ENCODE measurements at places on chromosomes 11 and 22. TPM values are rescaled to one million over a fixed set of nuclear protein-coding genes. Genes with fewer than 3 reads are reported as not detected.

C11orf97 gene
- not detected for polyA plus RNA-seq

SLC37A2 gene
- polyA plus RNA-seq = 5.2 TPM

SMC1B gene
- 0.10 TPM for polyA plus RNA-seq

OR10D3 gene
- not detected for polyA plus RNA-seq

GRCh38 chr11:58650496-58650895 lies 28.0 kb downstream of the CNTF start:
- no peak overlapping the region for H3K4me3 ChIP-seq
- no peak for DNase-seq
- no peaks in the 10 kb centered on the region for H3K4me1 ChIP-seq
- H3K36me3 ChIP-seq = no peaks in the 10 kb centered on the region

DNA sequence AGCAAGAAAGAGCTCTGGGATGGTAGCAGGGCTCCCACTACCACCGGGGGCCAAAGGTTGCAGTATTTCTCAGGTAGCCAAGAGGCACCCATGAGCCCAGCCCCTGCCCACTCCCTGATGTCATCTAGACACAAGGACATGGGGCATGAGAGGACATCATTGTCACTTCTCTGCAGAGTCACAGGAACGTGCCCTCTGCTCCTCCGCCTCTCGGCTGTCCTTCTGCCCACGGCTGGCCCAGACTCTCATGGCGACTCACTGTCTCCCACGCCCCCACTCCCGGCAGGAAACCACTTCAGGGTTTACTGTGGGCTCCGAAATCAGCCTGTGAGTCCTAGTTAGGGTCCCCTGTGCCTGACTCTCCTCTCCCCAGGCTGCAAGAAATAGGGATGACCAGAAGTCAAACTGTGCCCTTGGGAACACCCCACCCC lies 1.8 kb upstream of the GAL start:
- H3K27me3 ChIP-seq = peaks cover 50% of the 10 kb centered on the region
- H3K27ac ChIP-seq = no peak overlapping the region
- no peak for DNase-seq
- peaks cover 21% of the 10 kb centered on the region for H3K4me1 ChIP-seq
- H3K4me3 ChIP-seq = no peak overlapping the region
- H3K36me3 ChIP-seq = no peaks in the 10 kb centered on the region

- no peak overlapping the region for H3K4me3 ChIP-seq
- no peak for DNase-seq
- H3K4me1 ChIP-seq = no peaks in the 10 kb centered on the region
- no peaks in the 10 kb centered on the region for H3K27me3 ChIP-seq
Observed at GRCh38 chr11:35722641-35723040, 60.1 kb downstream of the TRIM44 start.

DNA sequence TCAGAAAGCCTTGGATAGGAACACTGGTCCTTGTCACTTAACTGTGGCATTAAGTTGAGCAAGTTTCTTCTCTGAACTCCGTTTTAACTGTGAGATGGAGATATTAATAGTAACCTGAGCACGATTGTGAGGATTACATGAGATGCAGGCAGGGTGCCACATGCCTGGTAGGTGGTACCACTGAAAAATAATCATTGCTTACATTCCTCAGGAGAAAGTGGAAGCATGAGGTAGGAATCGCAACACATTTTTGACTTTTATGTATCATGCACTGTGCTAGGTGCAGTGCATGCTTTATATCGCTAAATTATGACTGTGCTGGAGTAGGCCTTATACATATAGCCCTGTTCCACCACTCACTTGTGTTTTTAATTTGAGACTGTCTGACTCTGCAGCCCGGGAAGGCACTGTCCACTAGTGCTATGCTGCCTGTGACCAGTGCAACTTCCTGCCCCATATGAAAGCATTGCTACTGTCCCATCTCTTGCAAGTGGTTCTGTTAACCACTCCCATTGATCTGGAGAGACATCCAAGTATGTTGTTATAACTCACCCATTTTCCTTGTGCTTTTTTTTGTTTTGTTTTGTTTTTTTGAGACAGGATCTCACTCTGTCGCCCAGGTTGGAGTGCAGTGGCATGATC lies 1.0 kb downstream of the UQCR10 start:
- H3K27me3 ChIP-seq = no peaks in the 10 kb centered on the region
- DNase-seq = no peak
- peaks cover 19% of the 10 kb centered on the region for H3K4me1 ChIP-seq
- H3K4me3 ChIP-seq = peak overlapping the region; percentile 100
- no peak overlapping the region for H3K27ac ChIP-seq
- H3K36me3 ChIP-seq = peaks cover 19% of the 10 kb centered on the region

- no peak overlapping the region for H3K4me3 ChIP-seq
- no peaks in the 10 kb centered on the region for H3K36me3 ChIP-seq
- H3K4me1 ChIP-seq = peaks cover 29% of the 10 kb centered on the region
- DNase-seq = peak; percentile 91
- no peaks in the 10 kb centered on the region for H3K27me3 ChIP-seq
- H3K27ac ChIP-seq = peak overlapping the region; percentile 49
Observed at GRCh38 chr11:111001986-111002611, 243.4 kb upstream of the POU2AF2 start.
